ENCODE measurements at places on chromosomes 5 and 9. TPM values are rescaled to one million over a fixed set of nuclear protein-coding genes. Genes with fewer than 3 reads are reported as not detected.

The CCDC152 gene
- polyA plus RNA-seq, result 0.21 TPM

The CA9 gene
- polyA plus RNA-seq, result 0.03 TPM

The SPATA31D4 gene
- not detected for polyA plus RNA-seq

The SLCO6A1 gene
- not detected for polyA plus RNA-seq

The CORO2A gene
- polyA plus RNA-seq, result 0.22 TPM

The RLN1 gene
- polyA plus RNA-seq, result not detected

The C9orf153 gene
- 0.22 TPM for polyA plus RNA-seq

The TRIM7 gene
- 37.7 TPM for polyA plus RNA-seq

The EPB41L4A gene
- polyA plus RNA-seq, result 1.0 TPM

The ORM1 gene
- 0.63 TPM for polyA plus RNA-seq

The AQP7 gene
- 8.6 TPM for polyA plus RNA-seq

The TLE1 gene
- 46.7 TPM for polyA plus RNA-seq

The ATG10 gene
- polyA plus RNA-seq, result 6.0 TPM

Measured in psoas muscle (tissue), 8 donors.